ENCODE measurements at places on chromosomes 13 and 19.

DNA sequence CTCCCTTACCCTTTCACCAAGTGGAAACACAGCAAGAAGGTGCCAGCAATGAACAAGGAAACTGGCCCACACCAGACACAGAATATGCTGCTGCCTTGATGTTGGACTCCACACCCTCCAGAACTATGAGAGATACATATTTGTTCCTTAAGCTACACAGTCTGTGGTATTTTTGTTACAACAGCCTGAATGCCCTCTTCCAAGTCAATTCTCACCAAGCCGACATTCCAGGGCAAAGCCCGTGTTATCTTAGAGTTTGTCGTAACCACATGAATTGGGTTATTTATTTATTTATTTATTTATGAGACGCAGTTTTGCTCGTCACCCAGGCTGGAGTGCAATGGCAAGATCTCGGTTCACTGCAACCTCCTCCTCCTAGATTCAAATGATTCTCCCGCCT lies 14.9 kb downstream of the FGF21 start:
- no peak for DNase-seq

GRCh38 chr13:26784704-26785639 lies 24.4 kb upstream of the GPR12 start:
- DNase-seq = no peak

DNA sequence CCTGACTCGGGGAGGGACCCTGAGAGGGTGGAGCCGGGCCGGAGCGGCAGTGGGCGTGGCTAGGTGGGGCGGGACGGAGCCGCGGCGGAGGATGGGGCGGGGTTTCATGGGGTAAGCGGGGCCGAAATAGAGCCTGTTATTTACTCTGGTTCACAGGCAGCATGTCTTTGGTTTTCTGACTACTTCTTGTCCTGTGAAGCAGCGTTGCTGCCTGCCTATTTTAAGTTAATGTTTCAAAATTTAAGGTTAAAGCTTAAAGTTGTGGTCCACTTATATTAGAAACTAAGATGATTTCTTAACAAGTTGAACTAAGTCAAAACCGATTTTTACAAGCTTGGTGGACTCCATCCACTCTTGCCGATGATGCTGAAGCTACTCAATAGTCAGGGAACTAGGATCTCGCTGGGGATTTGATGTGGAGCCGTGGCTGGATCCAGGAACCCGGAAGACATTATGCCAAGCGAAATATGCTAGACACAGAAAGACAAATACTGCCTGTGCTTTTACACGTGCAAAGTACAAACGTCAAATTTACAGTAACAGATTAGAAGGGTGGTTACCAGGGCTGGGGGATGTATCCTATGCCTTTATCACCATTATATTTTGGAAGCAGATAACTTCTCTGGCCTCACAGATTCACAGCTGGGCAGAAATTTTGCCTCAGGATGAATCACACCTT lies 433 bp upstream of the ZNF616 start:
- DNase-seq = no peak

GRCh38 chr13:24273926-24274325 lies 35.5 kb upstream of the C1QTNF9 start:
- no peak for DNase-seq

DNA sequence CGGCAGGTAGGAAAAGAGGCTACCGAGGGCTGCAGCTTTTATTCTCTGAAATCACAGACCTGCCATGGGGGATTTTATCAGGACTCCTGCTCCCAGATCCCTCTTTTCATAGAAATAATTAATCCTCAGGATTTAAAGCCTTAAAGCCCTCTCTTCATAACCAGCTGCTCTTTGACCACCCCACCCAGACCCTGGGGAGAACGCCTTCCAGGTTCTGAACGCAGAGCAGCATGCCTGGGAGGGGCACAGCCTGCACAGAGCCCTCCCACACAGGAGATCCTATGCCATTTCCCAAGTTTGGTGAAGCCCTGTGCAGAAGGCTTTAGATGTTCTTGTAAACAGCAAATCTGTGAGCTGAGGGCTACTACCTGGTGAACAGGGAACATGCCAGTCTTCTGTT lies 91.1 kb downstream of the STOML3 start:
- no peak for DNase-seq

GRCh38 chr13:40233731-40234195 lies 432.7 kb downstream of the FOXO1 start:
- no peak for DNase-seq

Data from globus pallidus (tissue), 1 donor.